NCI-H748 treated with DMSO at 0.1 percent for 48 hours (cell line): ENCODE measurements at places on chromosomes 7 and 10.

GRCh38 chr10:97667463-97667862 is 19.6 kb downstream of the AVPI1 start:
- no peak for DNase-seq

DNA sequence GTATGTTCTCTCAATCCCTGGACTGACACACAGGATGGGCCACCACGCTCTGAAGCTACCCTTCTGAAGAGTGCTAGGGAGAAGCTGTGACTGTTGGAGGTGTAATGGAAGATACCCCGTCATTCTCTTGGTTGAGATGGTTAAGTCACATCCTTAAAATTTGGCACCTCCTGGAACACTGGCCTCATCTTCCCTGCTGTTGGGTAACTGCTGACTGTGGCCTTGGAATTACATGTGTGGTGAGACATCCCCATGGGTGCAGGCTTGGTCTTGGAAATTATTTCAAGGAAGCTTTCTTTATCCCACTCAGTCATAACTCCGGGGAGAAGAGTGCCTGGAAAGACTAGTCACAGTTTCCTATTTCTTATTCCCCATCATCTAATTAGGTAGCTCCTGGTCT is 62.0 kb downstream of the LRMDA start:
- DNase-seq: no peak

GRCh38 chr7:20329389-20330238 is 1.1 kb upstream of the ITGB8 start:
- DNase-seq: peak; percentile 82

- DNase-seq: no peak
These were observed 69.0 kb downstream of the ZNF783 start for GRCh38 chr7:149330914-149331567.

DNA sequence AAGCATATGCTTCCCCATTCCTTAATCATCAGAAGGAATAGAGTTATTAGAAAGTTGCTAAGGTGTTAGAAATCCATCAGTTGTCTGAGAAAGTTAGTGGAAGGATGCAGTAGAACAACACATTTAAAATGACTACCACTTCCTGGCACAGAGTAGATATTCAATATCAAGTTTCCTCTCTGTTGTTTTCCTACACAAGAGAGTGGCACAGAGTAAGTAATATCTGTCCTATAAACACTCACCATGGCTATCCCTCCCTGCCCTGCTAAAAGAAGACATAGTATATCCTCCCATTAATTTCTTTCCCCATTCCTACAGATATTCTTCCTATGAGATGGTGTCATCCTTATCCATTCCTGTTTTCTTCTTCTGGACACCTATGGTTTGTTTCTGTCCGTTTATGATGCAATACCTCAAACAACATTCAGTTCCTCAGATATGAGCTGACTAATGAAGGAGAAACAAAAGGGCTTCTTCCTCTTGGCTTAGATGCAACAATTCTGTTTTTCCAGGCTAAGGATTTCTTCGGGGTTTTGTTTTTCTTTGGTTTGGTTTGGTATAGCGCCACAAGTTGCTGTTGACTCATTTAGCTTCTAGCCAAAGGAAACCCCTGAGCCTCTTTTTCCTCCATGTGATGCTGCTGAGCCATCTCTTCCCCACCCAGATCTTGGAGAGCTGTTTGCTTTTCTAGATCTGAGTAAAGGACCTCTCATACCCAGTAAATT is 32.9 kb upstream of the BPGM start:
- DNase-seq: no peak

GRCh38 chr7:103343332-103343731 is 1.2 kb downstream of the DNAJC2 start:
- no peak for DNase-seq

DNA sequence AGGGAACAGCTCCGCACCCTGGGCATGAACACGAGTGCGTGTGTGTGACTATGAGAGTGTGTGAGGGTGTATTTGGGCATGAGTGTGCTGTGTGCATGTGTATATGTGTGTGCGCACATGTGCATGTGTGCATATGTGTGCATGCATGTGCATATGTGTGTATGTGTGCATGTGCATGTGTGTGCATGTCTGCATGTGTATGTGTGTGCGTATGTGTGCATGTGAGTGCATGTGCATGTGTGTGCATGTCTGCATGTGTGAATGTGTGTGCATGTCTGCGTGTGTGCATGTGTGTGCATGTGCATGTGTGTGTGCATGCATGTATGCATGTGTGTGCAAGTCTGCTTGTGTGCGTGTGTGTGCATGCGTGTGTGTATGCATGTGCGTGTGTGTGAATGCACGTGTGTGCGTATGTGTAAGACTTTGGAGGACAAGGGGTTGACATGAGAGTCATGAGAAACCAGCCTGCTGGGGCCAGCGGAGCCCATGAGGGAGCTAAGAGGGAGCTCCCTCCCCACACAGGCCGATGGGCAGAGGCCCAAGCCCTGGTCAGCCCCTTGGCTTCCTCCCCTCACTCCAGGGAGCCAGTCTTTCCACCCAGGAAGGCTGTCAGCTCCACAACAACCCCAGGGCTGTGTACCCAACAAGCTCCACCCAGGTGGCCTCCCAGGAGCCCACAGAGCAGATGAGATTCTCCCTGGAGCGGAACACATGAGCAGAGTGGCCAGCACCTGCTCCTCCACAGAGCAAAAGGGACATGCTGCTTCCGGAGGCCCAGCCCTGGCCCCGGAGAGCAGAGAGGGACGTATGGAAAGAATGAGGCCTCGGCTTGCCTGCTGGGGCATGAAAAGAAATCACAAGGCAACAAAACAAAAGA is 142.5 kb upstream of the PPP2R2D start:
- DNase-seq: no peak

- DNase-seq: no peak
These were observed 375.5 kb downstream of the TCERG1L start for GRCh38 chr10:130935897-130936550.
